GM20000 (cell line): ENCODE measurements at places on chromosomes 1 and 21.

GRCh38 chr21:41260428-41260827 lies 56.2 kb upstream of the FAM3B start:
- no peak for DNase-seq

DNA sequence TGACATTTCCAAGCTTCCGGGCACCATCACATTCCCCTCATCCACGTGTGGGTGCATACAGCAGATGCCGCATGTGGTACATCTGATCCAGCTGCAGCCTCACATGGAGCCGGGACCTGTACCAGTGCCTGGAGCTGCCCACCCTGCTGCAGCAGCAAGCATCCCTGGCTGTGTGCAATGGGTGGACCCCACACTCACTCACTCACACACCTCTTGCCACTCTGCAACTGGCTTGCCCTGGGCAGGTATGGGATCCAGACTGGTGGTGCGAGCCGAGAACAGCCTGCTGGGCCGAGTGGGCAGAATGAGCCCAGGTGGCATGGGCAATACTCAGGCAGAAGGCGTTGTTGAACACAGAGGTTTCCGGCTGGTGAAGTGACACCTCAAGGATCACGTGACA lies 75.0 kb downstream of the DPYD start:
- DNase-seq = no peak

- no peak for DNase-seq
Observed at GRCh38 chr1:24380508-24380907, 33.1 kb downstream of the STPG1 start.

DNA sequence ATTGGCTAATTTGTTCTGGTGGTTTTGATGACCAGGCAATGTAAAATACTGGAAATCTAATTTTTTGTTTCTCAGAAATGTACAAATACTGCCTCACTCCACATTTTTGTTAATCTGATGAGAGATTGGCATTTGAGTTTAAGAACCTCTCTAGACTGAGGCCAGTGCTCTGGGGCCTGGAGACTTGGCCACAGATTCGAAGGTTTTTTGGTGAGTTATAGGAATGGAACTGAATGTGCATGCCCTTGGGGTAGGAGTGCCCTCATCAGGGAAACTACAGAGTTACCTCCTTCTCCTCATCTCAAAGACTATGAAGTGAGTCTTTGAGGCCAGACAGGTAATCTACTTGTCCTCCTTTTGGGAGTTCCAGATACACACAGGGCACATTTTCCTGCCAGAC lies 347.9 kb downstream of the LTN1 start:
- no peak for DNase-seq

- no peak for DNase-seq
Observed at GRCh38 chr21:30245061-30245460, 29.2 kb upstream of the CLDN8 start.

DNA sequence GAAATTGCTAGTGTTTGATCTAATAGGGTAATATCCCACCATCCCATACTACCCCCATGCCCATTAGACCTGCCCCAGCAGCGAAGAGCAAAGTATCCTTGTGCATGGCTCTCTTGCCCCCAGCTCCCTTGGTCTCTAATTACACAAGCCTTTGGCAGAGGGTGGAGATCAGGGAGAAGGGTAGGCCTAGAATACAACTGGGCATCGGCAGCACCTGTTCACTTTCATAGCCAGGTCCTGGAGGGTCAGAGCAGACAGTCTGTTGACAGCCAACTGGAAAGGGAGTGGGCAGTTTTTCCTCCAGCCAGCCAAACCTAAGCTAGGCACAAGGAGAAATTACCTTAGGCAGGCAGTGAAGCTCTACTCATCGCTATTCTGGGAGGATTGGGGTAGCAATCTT lies 2.7 kb upstream of the PIGC start:
- no peak for DNase-seq

DNA sequence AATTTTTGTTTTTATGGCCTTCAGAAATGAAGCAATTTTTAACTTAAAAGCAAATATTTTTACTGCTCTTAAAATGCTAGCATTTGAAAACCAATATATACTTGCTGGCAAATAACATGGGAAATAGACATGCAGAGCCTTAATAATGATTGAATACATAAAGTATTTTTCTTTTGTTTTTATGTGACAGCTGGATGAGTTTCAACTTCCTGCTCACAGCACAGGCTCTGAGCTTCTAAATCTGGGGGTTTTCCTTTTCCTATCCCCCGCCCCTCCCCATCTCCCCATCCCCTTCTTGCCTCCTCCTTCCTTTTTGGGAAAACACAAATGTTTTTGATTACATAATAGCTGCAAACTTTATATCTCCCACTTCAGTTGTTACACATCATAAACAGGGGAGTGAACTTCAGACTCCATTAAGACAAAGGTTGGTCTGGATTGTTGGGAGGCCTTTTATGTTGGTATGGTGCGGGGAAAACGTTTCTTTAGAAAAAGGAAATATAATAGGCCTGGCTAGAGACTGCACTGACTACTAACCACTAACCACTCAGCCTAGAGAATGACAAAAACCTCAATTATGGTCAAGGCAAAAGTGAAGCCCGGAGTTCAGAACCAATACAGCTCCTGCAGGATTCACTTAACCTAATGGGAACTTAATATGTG lies 116.1 kb upstream of the GORAB start:
- no peak for DNase-seq

GRCh38 chr1:181216591-181216994 lies 128.1 kb downstream of the IER5 start:
- DNase-seq = no peak

DNA sequence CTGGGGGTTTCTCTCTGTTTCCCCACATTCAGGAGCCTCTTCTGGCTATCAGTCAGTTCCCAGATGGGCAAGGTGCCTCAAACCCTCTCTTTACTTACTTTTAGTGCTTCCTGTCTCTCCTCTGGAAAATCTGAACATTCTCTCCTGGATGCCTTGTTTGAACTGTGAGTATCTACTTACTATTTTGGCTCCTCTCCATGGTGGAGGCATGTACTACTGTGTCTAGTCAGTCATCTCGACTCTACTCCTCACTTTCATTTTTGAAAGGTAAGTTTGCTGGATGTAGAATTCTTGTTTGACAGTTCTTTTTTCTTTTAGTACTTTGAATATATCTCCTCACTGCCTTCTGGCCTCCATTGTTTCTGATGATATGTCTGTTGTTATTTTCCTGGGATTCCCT lies 70.9 kb upstream of the FAM78B start:
- DNase-seq = no peak

- no peak for DNase-seq
Observed at GRCh38 chr1:248792342-248792741, 33.4 kb downstream of the SH3BP5L start.

GRCh38 chr1:30522031-30523004 lies 201.1 kb downstream of the MATN1 start:
- DNase-seq = no peak
